ENCODE measurements at places on chromosomes 12 and 14.

- no peak for ATAC-seq
Measured at GRCh38 chr12:100215209-100215608, 14.6 kb downstream of the ACTR6 start.

GRCh38 chr12:132439333-132439904, 50.5 kb upstream of the FBRSL1 start:
- peak; percentile 5 for ATAC-seq

GRCh38 chr12:19627719-19628118, 188.4 kb downstream of the AEBP2 start:
- ATAC-seq, result no peak

GRCh38 chr12:111076611-111077451, 156.5 kb upstream of the MYL2 start:
- ATAC-seq, result no peak

GRCh38 chr14:52148371-52148770, 79.5 kb upstream of the NID2 start:
- ATAC-seq, result no peak

DNA sequence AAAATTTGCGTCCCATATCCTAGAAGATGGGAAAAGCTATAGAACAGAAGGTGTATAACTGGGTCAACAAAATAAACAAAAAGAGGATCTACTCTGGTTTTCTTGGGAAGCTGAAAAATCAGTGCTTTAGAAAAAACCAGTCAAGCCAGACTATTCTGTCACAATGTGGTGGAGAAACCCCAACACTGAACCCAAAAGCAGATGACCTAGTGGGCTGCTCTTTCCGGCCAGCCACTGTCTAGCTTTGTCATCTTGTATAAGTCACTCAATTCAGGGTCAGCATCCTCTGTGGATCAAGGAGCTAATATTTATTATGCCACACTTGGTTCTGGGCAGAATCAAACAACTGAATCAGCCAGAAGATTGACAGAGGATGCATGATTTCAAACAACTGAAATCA, 26.6 kb upstream of the TMCC3 start:
- no peak for ATAC-seq

- no peak for ATAC-seq
Measured at GRCh38 chr14:47730296-47730695, 54.9 kb upstream of the MDGA2 start.

- no peak for ATAC-seq
Measured at GRCh38 chr12:8035440-8036010, 3.0 kb downstream of the FOXJ2 start.

DNA sequence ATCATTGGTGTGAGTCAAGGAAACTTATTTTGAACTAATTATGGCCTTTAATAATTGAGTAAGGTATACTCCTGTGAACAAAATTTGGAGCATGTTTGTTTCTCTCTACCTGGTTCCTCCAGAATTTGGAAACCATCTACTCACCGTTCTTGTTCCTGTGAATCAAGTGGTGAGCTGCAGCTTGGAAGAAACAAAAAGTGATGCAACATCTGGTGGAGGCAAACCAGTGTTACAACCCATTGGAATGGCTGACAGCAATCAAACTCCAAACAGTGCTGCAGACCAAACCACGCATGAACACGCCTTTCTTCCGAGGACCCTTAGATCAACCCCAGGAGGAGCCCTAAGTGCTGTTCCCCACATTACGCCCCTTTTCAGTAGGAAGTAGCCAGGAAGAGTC, 104.7 kb upstream of the VASH1 start:
- no peak for ATAC-seq

GRCh38 chr12:92571844-92572543, 130.8 kb upstream of the PLEKHG7 start:
- ATAC-seq, result no peak

DNA sequence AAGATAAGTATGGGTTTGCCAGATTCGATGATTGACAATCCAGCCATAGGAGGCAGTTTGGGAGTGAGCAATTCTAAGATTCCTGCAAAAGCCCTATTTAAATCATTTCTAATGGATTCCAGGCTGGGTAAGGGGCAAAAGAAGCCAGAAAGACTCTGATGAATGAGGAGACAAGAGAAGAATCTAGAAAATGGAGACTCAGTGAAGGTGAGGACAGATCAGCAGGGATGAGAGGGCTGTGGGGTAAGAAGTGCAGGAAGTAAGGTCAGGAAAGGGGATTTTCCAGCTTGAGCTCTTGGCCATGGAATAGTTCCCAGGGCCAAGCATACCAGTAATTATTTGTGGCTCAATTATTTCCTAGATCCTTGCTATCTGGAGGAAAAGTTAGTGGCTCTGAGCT, 87.3 kb downstream of the TMX1 start:
- peak; percentile 16 for ATAC-seq

GRCh38 chr14:85564841-85565527, 35.0 kb downstream of the FLRT2 start:
- ATAC-seq, result no peak

GRCh38 chr12:1176191-1176590, 185.2 kb downstream of the ERC1 start:
- ATAC-seq, result no peak

GRCh38 chr12:92879698-92880322, 49.3 kb downstream of the EEA1 start:
- ATAC-seq, result no peak

GRCh38 chr14:100677554-100678468, 48.9 kb upstream of the DLK1 start:
- peak; percentile 22 for ATAC-seq

DNA sequence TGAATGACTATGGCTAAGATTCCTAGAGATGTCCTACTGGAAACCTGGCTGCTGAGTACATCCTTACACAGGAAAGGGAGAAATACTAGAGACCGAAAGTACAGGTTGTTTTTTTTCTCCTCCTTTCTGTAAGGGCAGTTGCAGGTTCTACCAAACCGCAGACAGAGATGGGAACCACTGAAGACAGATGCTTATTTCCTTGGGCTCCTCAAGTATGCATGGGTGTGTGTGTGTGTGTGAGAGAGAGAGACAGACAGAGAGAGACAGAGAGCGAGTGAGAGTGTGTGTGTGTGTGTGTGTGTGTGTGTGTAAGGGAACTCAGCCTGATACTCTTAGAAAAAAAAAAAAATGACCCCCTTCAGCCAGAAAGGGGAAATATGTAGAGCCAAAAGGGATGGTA, 42.5 kb downstream of the MAP4K5 start:
- no peak for ATAC-seq

- ATAC-seq, result no peak
Measured at GRCh38 chr12:99146730-99147129, 500.8 kb upstream of the GARIN6 start.

GRCh38 chr12:4031703-4032291, 158.6 kb upstream of the PARP11 start:
- peak; percentile 57 for ATAC-seq

GRCh38 chr14:92590941-92591340, 77.4 kb downstream of the RIN3 start:
- no peak for ATAC-seq

GRCh38 chr14:57078054-57078453, 190.7 kb downstream of the EXOC5 start:
- no peak for ATAC-seq

DNA sequence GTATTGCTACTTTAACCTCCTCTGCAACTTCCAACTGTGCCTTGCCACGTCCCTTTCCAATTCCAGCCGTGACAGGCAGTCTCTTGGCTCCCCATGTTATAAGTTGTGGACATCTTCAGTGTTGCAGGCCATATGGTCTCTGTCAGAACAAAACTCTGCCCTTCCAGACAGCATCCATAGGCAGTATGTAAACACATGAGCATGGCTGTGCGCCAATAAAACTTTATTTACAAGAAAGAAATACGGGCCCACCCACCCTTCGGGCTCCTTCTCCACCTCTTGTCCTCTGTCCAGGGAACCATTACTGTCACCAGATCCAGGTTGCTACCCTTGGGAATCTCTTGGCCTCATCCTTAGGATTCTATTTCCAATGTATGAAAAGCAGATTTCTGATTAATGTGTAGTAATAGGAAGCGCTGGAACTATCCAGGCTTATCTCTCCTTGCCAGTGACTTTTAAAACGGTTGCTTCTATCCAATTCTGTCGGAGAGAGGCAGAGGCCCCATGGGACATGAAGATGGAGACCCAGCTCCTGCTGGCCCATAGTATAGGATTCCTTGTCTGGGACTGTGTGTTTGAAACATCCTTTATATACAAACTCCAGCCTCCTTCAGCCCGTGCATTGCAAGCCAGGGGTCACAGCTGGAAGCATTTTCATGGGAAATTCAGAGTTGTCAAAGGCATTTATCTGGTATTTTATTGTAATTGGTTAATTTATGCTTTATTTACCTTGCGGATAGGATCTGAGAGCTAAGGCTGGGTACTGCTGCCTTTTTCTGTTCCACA, 114.4 kb downstream of the ZNF664 start:
- ATAC-seq, result no peak

DNA sequence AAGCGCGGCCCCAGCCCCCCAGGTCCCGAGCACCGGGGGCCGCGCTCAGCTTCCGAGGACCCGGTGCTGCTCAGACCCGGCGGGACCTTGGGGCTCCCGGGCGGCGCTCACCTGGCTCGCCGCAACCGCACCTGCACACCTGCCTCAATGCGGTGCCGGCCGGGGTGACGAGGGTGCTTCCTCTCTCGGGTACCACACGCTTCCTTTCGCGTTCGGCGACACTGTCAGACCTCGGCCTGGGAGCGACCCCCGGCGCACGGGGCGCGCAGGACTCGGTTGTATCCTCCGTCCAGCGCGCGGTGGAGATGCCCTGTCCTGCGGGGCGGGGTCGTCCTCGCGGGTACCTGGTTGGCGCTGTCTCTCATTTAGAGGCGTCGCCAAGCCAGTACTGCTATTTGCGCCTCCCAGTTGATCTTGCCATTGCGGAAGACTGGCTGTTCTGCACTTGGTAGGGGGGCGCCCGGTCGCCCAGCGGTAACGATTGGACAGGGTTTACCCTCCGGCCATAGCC, 718 bp downstream of the PACS2 start:
- peak; percentile 15 for ATAC-seq

DNA sequence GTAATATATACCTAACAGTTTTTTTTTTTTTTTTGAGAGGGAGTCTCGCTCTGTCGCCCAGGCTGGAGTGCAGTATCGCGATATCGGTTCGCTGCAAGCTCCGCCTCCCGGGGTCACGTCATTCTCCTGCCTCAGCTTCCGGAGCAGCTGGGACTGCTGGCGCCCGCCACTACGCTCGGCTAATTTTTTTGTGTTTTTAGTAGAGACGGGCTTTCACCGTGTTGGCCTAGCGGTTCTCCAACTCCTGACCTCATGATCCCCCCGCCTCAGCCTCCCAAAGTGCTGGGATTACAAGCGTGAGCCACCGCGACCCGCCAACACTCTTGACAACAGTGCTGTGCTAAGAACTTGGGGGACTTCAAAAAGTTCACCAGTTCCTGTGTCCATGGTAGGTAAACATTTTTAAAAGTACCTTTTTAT, 63.5 kb downstream of the FOXG1 start:
- no peak for ATAC-seq

DNA sequence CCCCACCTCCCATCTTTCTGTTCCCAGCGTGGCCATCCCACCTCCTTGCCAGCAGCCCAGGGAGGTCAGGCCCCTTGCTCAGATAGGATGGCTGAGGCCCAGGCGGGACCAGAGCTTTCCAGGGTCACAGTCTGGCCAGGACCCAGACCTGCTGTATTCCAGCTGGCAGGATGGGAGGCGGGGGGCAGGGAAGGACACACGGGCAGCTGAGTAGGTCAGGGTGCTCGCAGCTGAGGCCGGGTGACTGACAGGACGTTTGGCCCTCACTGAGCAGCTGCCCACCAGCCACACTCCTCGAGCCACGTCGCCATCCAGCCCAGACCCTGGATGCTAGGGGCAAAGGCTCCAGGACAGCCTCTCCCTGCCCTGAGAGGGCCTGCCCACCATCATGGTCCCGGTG, 4.0 kb downstream of the NUDT14 start:
- ATAC-seq, result no peak

GRCh38 chr14:36981832-36982529, 190.4 kb downstream of the SLC25A21 start:
- peak; percentile 94 for ATAC-seq

- no peak for ATAC-seq
Measured at GRCh38 chr12:91361864-91362263, 179.2 kb upstream of the DCN start.

GRCh38 chr14:103854822-103855733, 7.7 kb upstream of the PPP1R13B start:
- peak; percentile 75 for ATAC-seq

DNA sequence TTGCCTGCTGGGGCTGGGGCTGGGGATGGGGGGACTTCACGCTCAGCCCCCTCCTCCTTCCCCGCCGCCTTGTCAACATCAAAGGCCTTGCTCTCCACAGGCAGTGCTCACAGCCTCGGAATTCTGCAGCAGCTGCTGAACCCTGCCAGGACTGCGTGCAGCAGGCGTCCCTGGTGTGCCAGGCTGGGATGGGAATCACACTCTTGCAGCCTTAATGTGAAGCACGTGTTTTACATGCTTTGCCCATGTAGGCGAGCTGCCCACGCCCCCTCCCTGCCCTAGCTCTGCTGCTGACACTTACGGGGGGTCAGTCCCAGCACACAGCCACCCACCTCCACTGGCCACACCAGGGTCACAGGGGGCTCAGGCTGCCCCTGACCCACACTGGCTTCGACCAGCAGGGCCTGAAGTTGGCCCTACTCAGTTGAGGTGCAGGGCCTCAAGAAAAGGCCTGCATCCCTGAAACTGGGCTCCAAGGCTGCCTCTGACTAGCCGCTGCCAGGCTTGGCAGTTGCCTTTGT, 276.2 kb upstream of the RTL1 start:
- no peak for ATAC-seq

- ATAC-seq, result no peak
Measured at GRCh38 chr14:34593740-34594375, 36.1 kb downstream of the SNX6 start.

- ATAC-seq, result no peak
Measured at GRCh38 chr12:89357297-89357730, 5.0 kb upstream of the DUSP6 start.

GRCh38 chr12:43401096-43401495, 150.9 kb downstream of the ADAMTS20 start:
- ATAC-seq, result no peak

- no peak for ATAC-seq
Measured at GRCh38 chr14:81125536-81125935, 95.2 kb downstream of the GTF2A1 start.

DNA sequence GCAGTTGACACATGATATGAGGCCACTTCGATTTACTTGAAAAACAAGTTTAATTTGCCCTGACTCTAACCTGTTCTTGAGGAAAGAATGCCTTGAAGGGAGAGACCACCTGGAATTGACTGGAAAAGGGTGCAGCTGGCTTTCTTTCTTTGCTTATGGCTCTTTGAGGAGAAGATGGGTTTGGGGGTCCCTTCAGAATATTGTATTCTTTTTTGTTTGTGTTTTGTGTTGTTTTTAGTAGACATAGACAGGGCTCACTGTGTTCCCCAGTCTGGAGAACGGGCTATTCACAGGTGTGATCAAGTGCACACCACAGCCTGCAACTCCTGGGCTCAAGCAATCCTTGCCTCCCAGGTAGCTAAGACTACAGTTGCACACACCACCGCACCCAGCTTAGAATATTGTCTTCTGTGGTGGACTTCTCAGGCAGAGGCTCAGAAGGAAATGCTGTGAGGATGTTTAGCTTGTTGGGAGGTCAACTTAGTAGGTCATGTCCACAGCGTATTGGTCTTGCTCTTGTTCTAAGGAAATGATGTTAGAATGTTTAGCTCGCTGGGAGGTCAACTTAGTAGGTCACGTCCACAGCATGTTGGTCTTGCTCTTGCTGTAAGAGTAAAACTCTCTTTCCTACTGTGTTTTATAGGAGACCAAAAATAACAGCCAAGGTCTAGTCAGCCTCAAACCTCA, 1.5 kb upstream of the NRL start:
- no peak for ATAC-seq
